GM04503 (cell line): ENCODE measurements at places on chromosomes 1 and 21.

- no peak for DNase-seq
Measured at GRCh38 chr1:27102707-27103468, 52.0 kb downstream of the SLC9A1 start.

DNA sequence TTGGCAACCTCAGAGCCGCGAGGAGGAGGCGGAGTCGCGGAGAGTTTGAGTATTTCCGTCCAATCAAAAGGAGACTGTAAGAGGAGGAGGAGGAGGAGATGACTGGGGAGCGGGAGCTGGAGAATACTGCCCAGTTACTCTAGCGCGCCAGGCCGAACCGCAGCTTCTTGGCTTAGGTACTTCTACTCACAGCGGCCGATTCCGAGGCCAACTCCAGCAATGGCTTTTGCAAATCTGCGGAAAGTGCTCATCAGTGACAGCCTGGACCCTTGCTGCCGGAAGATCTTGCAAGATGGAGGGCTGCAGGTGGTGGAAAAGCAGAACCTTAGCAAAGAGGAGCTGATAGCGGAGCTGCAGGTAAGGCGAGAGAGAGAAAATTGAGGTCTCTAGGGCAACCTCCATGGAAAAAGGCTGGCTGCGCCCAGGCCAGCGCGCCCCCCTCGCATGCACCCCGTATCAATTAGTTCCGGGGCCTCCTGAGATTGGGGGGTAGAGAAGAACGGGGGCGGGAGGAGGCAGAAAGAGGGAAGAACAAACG lies at the start of gene PHGDH:
PHGDH (plus strand) TSS at position 131 of the 538 bp plus-strand sequence; CDS start at position 220, 89 bp downstream.
- peak; percentile 59 for DNase-seq

- no peak for DNase-seq
Measured at GRCh38 chr1:53398576-53399365, 60.4 kb upstream of the DMRTB1 start.

DNA sequence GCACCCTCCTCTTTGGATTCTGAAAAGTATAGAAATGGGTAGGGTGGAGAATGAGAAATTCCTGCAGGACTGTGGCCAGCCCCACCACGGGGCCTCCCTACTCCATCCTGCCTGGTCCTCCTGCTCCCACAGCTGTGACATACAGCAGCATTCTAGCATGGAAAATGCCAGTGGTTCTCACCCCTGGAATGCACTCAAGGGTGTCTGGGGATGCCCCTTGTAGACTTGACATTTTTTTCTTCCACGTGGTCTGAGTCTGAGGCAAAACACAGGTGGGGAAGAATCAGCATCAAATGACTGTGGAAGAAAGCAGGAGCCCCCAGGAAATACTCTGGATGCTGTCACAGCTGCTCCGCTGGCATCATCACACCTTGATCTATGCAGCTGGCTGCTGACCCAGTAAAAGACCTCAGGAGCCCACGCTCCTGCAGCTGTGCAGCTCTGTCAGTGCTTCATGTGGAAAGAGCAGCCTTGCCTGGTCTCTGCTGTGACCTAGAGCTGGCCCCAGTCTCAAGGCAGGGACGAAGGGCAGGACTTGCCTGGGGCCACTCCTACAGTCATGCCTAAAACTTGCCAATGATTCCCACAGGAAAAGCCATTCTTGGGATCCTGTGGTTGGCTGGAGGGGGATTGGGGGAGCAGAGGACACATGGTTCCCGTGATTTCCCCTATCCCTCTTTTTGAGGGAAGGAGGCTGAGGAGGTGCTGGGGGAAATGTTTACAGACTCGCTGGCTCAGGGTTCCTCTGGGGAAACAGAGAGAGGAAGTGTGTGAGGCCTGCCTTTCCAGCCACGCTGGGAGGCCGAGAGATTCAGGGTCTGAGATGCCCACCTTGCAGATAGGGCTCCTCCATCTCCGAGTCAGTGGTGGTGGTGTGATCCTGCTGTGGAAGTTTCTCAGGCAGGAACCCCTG lies 10.8 kb upstream of the A3GALT2 start:
- DNase-seq: no peak

GRCh38 chr1:94270801-94271203 lies 33.4 kb upstream of the ARHGAP29 start:
- DNase-seq: no peak

DNA sequence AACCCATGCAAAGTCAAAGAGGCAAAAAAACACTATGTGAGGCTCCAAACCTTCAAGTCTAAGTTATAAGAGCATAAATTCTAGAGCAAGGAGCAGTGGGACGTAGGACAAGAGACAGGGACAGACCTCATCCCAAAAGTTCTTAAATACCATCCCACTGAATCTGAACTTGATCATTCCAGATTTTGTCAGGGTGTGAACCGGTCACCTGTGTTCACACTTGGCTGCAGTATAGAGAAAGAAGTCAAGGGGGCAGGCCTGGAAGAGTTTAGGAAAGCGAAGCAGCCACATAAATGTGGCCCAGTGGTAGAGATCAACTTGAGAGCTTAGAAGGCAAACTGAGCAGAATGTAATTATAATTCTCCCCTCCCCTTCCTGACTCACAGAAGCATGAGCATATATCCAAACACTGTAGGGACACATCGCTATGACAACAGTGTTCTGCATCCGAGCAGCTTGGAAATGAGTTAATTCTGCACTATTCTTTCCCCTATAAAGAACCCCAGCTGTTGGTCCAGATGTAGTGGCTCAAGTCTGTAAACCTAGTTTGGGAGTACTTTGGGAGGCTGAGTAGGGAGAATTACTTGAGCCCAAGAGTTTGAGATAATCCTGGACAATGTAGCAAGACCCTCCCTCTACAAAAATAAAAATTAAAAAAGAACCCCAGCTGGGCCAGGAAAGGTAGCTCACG lies 2.7 kb downstream of the AKR7A2 start:
- DNase-seq: peak; percentile 45

- DNase-seq: no peak
Measured at GRCh38 chr1:155044812-155045657, 6.1 kb upstream of the ADAM15 start.

- no peak for DNase-seq
Measured at GRCh38 chr1:156814571-156815260, 1.9 kb downstream of the SH2D2A start.
